CD4-positive, alpha-beta T cell (primary cell): ENCODE measurements at places on chromosomes 1 and 21.

DNA sequence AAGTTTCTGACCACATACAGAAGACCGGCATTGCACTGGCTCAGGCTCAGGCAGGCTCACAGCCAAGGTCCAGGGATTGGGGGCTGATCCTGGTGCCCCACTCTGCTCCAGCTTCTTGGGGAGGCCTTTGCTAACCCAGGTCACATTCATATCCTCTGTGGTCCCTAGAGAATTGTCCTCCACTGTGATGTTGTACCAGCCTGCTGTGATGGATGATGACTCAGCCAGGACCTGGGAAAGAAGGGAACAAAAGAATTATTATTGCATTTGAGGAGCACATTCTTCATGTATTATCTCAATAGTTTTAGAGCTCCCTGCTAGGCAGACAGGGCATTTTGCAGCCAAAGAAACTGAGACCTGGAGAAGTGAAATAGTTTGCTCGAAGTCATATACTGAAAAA, 114.3 kb upstream of the ETV3 start:
- DNase-seq: no peak

- no peak for DNase-seq
Measured at GRCh38 chr1:235470741-235471439, 33.4 kb downstream of the B3GALNT2 start.

GRCh38 chr1:219477861-219478260, 135.0 kb downstream of the ZC3H11B start:
- DNase-seq: no peak

DNA sequence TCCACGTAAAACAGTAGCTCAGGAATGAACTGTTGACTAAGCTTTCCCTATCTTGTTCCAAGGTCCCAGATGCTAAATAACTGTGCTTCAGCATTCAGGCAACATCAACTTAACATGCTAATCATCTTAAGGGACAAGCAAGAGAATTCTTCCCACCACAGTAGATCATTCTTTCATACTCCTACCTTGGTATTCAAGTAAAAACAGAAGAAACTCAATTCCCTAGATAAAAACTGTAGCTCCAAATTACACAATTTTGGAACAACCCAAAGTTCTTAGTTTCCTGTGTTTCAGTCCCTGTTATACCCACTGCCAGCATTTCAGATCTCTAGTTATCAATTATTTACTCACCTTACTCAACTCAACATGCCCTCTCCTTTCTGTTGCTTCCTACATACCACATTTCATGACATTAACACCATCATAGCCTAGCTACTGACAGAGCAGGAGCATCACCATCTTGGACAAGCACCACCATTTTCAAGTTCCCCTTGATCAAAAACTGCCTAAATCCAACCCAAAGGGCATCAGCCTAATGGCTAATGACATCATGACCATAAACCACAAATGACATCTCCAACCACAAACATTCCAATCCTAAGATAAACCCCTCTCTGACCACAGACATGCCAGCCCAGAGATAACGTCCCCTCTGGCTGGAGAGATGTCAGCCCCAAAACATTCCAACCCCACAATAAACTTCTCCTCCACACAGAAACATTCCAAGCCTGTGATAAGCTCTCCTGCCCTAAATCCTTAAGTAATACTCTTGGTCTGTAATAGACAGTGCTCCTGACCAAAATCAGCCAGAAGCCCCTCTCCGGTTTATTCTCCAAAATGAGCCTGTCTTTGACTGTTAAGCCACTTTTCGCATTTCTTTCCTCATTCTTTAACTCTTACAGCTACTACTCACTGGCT, 191.2 kb downstream of the RERE start:
- DNase-seq: no peak

- no peak for DNase-seq
Measured at GRCh38 chr1:32759521-32759981, 57.0 kb upstream of the SYNC start.

GRCh38 chr21:34671891-34672290, 3.1 kb downstream of the CLIC6 start:
- DNase-seq: no peak

GRCh38 chr1:198696211-198696610, 57.4 kb downstream of the PTPRC start:
- DNase-seq: no peak

GRCh38 chr1:182147951-182148350, 86.4 kb upstream of the ZNF648 start:
- no peak for DNase-seq

DNA sequence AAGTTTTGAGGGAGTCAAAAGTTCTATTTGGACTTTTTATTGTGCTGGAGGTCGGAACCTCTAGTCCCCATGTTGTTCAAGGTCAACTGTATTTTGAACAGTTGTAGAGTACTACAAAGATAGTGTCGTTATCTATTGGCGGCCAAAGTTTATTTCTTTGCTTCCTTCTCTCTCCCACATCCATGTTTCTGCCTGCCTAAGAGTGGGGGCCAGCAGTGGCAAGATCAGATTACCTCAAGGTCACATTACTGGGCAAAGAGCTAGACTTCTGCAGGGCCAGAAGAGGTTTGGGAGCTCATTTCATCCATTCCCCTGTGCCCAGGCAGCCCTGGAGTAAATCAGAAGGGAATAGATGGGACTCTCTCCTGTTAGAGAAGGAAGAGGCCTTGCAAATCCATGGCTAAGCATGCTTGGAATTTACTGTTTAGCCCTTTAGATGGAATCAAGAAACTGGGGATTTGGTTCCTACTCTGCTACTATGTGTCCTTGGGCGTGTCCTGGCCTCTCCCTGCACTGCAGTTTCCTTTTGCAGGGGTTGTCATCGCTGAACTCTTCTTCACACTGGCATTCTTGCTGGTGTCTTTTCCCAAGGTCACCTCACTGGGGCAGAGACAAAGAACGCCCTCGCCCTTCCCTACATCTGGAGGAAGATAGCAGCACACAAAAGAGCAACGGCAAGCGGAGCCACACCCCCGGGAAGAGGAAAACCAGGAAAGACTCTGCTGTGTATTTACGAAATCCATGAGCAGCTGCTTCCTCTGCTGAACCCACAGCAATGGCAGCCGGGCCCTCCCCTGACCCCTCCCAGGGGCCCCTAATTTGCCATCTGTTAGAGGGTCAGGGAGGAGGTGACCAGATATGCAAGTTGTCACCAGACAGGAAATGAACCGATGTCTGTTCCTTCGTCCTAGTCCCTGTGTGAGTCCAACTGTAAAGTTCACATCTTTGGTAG, 73.3 kb downstream of the PLPP3 start:
- no peak for DNase-seq

- no peak for DNase-seq
Measured at GRCh38 chr1:170461291-170461747, 70.6 kb upstream of the GORAB start.

- no peak for DNase-seq
Measured at GRCh38 chr1:178418284-178418955, 78.3 kb downstream of the CLEC20A start.

DNA sequence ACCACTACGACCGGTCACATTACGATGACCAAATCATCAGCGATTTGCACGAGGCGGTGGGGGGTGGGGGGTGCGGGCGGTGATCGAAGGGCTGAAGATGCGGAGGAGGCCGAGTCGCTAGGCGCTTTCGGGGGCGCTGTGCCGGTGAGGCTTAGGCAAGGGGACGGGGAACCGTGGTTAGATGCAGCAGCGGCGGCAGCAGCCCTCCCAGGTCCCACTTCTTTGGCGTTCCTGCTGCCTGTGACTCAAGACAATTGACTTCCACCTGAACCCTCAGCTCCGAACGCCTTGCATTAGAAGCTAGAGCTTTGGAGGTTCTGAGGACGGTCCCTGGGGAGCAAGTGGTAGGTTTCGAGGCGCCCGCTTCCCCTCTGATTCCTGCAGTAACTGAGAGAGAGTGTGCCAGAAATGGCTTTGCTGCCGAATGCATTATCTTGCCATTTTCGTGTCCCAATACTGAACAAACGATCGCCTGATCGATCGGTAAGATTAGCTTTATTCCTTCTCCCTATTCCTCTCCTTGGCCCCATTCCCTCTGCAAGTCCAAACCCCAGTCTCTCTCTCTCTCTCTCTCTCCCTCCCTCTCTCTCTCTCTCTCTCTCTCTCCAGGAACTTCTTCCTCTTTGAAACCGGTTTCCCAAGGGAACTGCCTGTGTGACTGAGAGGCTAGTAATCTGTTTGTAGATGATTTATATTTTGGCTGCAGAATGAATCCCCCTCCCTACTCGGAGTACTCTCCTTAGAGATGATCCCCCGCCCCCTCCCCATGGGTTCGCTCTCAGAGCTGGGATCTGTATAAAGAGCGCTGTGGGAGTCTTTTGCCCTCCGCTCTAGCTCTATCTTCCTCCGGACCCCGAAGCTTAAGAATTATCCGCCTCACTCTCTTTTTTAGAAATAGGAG, 735 bp upstream of the BRINP3 start:
- DNase-seq: no peak

GRCh38 chr1:175268720-175269119, 76.1 kb upstream of the KIAA0040 start:
- DNase-seq: no peak

DNA sequence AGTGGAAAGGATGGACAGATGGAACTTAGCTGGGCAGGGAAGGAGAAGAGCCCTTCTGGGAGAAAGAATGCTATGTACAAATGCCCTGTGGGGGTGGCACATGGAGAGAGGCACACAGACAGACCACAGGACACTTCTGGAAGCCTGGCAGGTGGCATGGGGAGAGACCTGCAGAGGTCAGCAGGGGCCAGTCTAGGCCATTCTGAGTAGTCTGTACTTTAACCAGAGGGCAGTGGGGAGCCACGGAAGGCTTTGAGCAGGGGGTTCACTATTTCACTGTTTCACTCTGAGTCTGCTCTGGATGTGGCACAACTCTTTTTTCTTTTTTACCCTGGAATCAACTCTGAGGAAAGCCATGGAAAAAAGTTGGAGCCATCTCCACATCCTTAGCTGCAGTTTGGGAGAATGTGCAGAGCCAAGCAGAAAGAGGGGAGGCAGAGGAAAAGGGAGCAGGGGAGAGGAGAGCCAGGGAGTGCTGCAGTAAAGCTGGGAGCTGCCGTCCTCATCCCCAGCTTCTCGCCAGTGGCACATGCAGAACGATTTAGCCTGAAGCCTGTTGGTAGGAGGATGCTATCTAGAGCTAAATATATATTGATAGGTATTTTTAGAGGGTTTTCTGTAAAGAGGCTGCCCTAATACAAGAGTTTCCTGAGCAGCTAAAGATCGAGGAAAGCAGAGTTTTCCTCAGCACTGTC, 34.0 kb downstream of the CACNA1E start:
- DNase-seq: no peak

DNA sequence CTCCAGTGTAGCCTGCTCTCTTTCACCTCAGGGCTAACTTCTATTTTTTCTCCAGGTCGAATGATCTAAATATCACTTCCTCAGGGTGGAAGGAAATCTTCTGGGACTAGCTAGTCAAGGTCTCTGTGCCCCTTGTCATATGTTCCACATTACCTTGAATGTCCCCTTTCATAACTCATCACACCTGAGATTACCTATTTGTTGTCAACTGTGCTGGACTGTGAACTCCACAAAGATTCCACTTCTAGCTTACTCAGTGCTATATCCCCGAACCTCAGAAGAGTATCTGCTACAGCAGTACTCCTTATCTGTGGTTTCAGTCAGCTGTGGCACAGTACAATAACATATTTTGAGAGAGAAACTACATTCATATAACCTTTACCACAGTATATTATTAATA, 14.6 kb upstream of the SYNJ1 start:
- DNase-seq: no peak

- DNase-seq: no peak
Measured at GRCh38 chr1:159000625-159001024, 9.1 kb upstream of the IFI16 start.

DNA sequence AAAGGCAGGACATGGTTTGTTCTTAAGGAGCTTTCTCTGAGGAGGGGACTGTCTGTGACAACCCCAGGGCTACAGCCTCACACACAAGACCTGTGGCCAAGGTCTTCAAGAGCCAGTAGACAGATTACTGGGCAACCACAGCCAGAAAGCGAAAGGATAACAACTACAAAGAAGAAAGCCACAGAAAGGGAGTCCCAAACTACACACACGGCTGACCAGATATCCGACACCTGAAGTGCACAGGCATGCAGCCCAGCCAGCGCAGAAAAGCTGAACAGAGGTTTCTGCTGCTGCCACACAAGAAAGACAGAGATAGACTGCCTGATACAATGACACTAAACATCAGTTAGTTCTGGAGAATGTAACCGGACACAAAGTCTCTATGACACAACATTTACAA, 21.4 kb upstream of the NADK start:
- DNase-seq: no peak

- no peak for DNase-seq
Measured at GRCh38 chr1:209749205-209749604, 6.6 kb upstream of the TRAF3IP3 start.

DNA sequence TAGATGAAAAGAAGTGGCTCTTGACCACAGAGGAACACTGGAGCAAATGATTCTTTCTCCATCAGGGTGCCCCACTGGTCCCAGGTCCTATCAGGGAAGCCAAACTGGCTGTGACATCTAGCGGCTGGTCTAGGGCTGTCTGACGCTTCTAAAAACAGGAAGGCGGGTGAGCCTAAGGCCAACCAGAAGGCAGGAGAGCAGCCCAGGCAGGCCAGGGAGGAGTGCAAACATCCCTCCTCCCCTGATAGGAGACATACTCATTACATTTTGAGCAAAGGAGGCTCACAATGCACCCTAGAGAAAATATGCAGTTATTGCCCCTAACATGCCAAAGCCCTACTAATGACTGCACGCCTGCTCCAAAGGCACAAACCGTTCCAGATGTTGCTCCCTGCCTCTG, 10.4 kb upstream of the FOXE3 start:
- no peak for DNase-seq

DNA sequence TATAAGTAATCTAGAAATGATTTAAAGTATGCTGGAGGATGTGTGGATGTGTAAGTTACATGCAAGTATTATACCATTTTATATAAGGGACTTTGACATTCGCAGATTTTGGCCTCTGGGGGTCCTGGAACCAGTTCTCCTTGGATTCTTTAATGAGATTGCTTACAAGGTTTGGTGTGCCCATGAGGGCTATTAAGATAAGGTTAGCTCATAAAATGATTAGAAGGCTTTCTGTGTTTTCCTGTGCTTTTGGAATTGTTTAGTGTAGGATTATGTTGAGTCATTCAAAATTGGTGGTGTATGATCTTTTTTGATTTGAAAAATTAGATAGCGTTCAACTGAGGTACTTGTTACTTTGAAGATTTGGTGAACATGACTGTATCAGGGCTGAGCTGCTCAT, 5.6 kb downstream of the USP25 start:
- no peak for DNase-seq

GRCh38 chr1:85030536-85030935, 17.8 kb downstream of the MCOLN3 start:
- no peak for DNase-seq

- no peak for DNase-seq
Measured at GRCh38 chr1:3710251-3710650, 42.0 kb upstream of the CCDC27 start.

DNA sequence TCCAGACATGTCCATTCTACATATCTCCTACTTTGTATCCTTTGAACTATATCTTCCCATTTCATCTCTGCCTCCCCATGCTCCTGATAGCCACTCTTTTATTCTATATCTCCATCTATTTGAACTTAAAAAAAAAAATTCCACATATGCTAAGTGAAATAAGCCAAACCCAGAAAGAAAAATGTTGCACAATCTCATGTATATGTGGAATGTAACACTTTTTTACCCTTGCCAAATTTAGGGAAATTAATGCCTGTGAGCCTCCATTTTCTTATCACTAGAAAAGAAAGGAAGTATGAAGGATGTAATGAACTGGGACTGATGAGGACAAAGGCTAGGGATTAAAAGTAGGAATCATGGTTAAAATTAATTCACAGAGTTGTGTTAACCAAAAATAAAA, 53.5 kb downstream of the RGS13 start:
- DNase-seq: no peak
